ENCODE measurements at places on chromosomes 3 and 15.

DNA sequence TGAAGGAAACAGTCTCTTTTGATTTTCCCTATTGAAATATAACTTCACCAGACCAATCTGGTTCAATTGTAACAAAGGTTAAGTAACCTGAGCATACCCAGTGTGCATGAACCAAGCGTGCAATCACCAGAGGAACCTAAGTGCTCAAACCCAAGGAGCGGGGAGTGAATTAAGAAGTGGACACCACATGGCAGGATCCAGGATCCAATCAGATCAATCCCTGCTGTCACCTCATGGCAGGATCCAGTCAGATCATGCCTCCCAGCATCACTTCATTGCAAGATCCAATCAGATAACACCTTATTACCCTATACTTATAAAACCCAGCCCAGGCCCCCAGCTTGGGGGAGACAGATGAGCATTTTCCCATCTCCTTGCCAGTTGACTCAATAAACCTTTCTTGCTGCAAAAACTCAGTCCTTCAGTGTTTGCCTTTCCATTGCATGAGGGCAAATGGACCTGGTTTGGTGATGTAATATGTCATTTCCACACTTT, 38.9 kb upstream of the RNU6-1 start:
- no peak for DNase-seq
- H3K27me3 ChIP-seq, result no peaks in the 10 kb centered on the region
- peaks cover 3% of the 10 kb centered on the region for H3K36me3 ChIP-seq
- peaks cover 19% of the 10 kb centered on the region for H3K4me1 ChIP-seq
- no peak overlapping the region for H3K4me3 ChIP-seq
- H3K27ac ChIP-seq, result no peak overlapping the region

GRCh38 chr15:69386284-69386683, 27.9 kb upstream of the KIF23 start:
- no peaks in the 10 kb centered on the region for H3K27me3 ChIP-seq
- H3K4me3 ChIP-seq, result no peak overlapping the region
- no peak overlapping the region for H3K27ac ChIP-seq
- H3K4me1 ChIP-seq, result peaks cover 6% of the 10 kb centered on the region
- DNase-seq, result no peak
- H3K36me3 ChIP-seq, result no peaks in the 10 kb centered on the region

GRCh38 chr3:24683633-24684384, 189.2 kb upstream of the THRB start:
- H3K27ac ChIP-seq, result no peak overlapping the region
- H3K4me3 ChIP-seq, result no peak overlapping the region
- H3K4me1 ChIP-seq, result no peaks in the 10 kb centered on the region
- H3K36me3 ChIP-seq, result no peaks in the 10 kb centered on the region

- H3K4me3 ChIP-seq, result no peak overlapping the region
- H3K4me1 ChIP-seq, result peaks cover 20% of the 10 kb centered on the region
- H3K36me3 ChIP-seq, result peaks cover 2% of the 10 kb centered on the region
- no peaks in the 10 kb centered on the region for H3K27me3 ChIP-seq
Observed at GRCh38 chr3:37627951-37628620, 233.6 kb upstream of the CTDSPL start.

- peaks cover 66% of the 10 kb centered on the region for H3K4me1 ChIP-seq
- H3K36me3 ChIP-seq, result no peaks in the 10 kb centered on the region
- no peak for DNase-seq
Observed at GRCh38 chr3:193971261-193971751, 164.6 kb upstream of the HES1 start.

GRCh38 chr3:81716870-81717509, 44.5 kb downstream of the GBE1 start:
- no peak overlapping the region for H3K4me3 ChIP-seq
- no peaks in the 10 kb centered on the region for H3K27me3 ChIP-seq
- no peak for DNase-seq
- H3K4me1 ChIP-seq, result no peaks in the 10 kb centered on the region
- H3K27ac ChIP-seq, result peak overlapping the region; percentile 8

- H3K4me3 ChIP-seq, result peak overlapping the region; percentile 80
- no peaks in the 10 kb centered on the region for H3K27me3 ChIP-seq
- peaks cover 14% of the 10 kb centered on the region for H3K36me3 ChIP-seq
- DNase-seq, result no peak
- peak overlapping the region; percentile 86 for H3K27ac ChIP-seq
Observed at GRCh38 chr3:159844801-159845261, 143.8 kb upstream of the IL12A start.

DNA sequence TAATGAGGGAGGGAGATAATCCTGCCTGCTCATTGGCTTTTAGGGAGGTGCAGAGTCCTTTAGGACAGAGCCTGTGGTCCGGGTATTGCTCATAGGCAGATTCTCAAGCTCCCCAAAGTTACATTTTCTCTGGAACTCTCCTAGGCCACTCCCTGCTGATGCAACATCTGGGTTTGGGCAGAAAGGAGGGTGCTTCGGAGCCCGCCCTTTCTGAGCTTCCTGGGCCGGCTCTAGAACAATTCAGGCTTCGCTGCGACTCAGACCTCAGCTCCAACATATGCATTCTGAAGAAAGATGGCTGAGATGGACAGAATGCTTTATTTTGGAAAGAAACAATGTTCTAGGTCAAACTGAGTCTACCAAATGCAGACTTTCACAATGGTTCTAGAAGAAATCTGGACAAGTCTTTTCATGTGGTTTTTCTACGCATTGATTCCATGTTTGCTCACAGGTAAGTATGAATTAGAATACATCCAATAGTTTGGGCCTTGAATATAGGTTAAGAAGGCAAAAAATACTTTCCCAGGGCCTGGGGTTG, at the start of gene IL20RB:
Gene IL20RB, plus strand, starts transcription at position 233 of the 538 bp plus-strand sequence. Its CDS starts 131 bp downstream, at position 364.
- H3K4me1 ChIP-seq, result peaks cover 15% of the 10 kb centered on the region
- H3K36me3 ChIP-seq, result peaks cover 4% of the 10 kb centered on the region
- H3K4me3 ChIP-seq, result no peak within 1 kb of the TSS

- H3K36me3 ChIP-seq, result no peaks in the 10 kb centered on the region
- peaks cover 7% of the 10 kb centered on the region for H3K4me1 ChIP-seq
- H3K27me3 ChIP-seq, result no peaks in the 10 kb centered on the region
- no peak overlapping the region for H3K27ac ChIP-seq
- no peak overlapping the region for H3K4me3 ChIP-seq
Observed at GRCh38 chr3:99410789-99411311, 227.5 kb upstream of the COL8A1 start.

- H3K36me3 ChIP-seq, result no peaks in the 10 kb centered on the region
- no peaks in the 10 kb centered on the region for H3K4me1 ChIP-seq
- no peak overlapping the region for H3K27ac ChIP-seq
- no peak overlapping the region for H3K4me3 ChIP-seq
- no peaks in the 10 kb centered on the region for H3K27me3 ChIP-seq
- DNase-seq, result no peak
Observed at GRCh38 chr3:133256787-133257483, 142.9 kb upstream of the BFSP2 start.

DNA sequence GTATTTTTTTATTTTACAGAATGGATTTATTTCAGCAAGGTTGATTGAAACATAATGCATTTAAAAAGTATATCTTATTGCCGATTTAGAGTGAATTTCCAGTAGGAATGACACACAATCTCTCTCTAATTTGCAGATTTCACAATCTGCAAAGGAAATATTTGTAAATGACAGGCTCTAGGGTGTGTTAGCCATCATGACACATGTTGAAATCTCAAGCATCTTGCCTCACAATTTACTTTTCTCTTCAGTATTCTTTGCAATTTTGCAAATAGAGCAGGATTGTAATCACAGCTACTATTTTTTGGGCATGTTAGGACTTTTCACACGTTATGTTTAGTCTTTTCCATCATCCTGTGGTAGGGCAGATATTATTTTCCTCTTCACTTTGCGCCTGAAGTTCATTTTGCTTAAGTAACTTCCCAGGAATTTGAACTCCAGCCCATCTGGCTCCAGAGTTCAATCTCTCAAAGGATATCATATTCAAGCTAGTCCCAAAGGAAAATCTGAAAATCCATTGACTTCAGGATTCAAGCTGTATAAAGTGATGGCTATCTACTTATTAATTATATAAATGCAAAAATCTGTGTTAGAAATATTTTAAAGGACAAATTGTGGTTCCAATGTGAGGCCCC, 55.4 kb downstream of the ATP13A4 start:
- H3K27ac ChIP-seq, result no peak overlapping the region
- peaks cover 11% of the 10 kb centered on the region for H3K27me3 ChIP-seq
- H3K4me3 ChIP-seq, result no peak overlapping the region
- H3K36me3 ChIP-seq, result no peaks in the 10 kb centered on the region
- H3K4me1 ChIP-seq, result no peaks in the 10 kb centered on the region

- peak overlapping the region; percentile 65 for H3K27ac ChIP-seq
- H3K4me1 ChIP-seq, result peaks cover 35% of the 10 kb centered on the region
- H3K36me3 ChIP-seq, result peaks cover 3% of the 10 kb centered on the region
- peak overlapping the region; percentile 86 for H3K4me3 ChIP-seq
- DNase-seq, result no peak
Observed at GRCh38 chr15:78810003-78810361, 1.3 kb downstream of the ADAMTS7 start.

DNA sequence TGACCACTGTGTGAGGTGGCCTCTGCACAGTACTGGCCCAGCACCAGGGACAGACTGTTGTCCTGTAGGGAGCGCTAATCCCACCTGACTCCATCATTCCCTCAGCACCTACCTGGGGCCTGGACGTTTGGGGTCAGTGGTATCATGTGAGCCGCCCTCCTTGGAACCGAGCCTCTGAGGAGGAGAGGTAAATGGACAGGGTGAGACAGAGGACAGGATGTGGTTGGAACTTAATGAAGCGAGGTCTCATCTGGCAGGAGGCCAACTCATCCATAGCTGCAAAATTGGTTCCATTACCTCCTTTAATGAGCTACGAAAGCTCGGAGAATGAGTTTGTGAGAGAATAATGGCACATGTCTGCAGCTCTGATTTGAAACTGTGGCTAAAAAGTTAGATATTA, 13.9 kb downstream of the MAPKAPK3 start:
- H3K27ac ChIP-seq, result no peak overlapping the region
- H3K4me3 ChIP-seq, result no peak overlapping the region
- H3K27me3 ChIP-seq, result no peaks in the 10 kb centered on the region
- DNase-seq, result no peak
- no peaks in the 10 kb centered on the region for H3K36me3 ChIP-seq

- H3K36me3 ChIP-seq, result no peaks in the 10 kb centered on the region
- no peaks in the 10 kb centered on the region for H3K4me1 ChIP-seq
- no peak overlapping the region for H3K4me3 ChIP-seq
- H3K27ac ChIP-seq, result no peak overlapping the region
Observed at GRCh38 chr3:12932347-12932746, 91.0 kb upstream of the RPL32 start.

DNA sequence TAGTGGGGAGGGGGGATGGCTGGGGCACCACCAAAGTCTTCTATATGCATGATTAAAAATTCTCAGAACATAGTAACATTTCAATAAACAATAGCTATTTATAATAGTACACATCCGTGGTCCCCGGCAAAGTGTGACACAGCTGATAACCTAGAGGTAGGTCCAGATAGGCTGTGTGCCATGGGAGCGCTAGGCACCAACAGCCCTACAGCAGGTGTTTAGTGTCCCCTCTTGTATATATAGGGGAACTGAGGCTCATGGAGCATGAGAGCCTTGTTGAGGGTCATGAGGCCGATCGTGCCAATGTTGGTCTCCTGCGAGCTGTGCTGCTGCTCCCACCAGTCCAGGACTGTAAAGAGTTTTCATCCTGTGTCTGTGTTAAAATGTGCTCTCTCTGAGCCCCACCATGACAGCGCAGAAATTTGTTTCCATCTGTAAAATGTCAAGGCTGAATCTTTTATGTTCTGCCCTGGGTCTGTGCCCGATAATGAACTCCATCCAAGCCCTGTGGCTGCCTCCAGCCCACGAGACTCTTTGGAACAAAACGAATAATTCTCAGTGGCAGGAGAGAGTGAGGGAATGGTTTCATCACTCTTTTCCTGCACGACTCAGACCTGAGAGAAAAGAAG, 14.5 kb downstream of the TMEM158 start:
- no peak for DNase-seq
- H3K4me1 ChIP-seq, result no peaks in the 10 kb centered on the region
- no peaks in the 10 kb centered on the region for H3K36me3 ChIP-seq

DNA sequence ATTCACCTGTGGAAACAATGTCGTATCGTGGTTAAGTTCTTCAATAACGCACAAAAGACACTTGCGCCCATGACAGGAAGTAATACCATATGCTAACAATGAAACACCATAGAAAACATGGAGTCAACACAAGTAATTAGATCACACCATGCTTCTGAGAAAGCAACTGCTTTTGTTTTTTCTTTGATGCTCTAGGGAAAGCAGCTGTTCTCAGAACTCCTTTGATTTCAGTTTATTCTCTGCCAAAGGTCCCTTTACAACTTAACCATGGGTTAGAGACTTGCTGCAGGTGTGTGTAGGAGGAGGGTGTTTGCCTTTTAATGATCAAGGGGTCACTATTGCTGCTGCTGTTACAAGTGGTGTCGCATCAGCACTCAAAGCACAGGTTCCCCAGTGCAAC, 324.0 kb upstream of the SLCO3A1 start:
- DNase-seq, result no peak
- no peak overlapping the region for H3K27ac ChIP-seq
- H3K4me3 ChIP-seq, result no peak overlapping the region
- H3K4me1 ChIP-seq, result no peaks in the 10 kb centered on the region
- peaks cover 4% of the 10 kb centered on the region for H3K27me3 ChIP-seq

GRCh38 chr3:182165234-182165633, 453.5 kb downstream of the SOX2 start:
- no peak overlapping the region for H3K4me3 ChIP-seq
- no peak overlapping the region for H3K27ac ChIP-seq
- peaks cover 6% of the 10 kb centered on the region for H3K4me1 ChIP-seq
- no peaks in the 10 kb centered on the region for H3K27me3 ChIP-seq
- no peaks in the 10 kb centered on the region for H3K36me3 ChIP-seq
- DNase-seq, result no peak

DNA sequence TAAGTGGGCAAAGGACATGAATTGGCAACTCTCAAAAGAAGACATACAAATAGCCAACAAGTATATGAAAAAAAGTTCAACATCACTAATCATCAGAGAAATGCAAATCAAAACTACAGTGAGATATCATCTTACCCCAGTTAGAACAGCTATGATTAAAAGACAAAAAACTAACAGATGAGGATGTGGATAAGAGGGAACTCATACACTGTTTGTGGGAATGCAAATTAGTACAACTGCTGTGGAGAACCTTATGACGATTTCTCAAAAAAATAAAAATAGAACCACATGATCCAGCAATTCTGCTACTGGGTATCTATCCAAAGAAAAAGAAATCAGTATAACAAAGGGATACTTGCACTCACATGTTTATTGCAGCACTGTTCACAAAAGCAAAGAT, 28.6 kb downstream of the NEK10 start:
- no peak for DNase-seq
- peaks cover 7% of the 10 kb centered on the region for H3K36me3 ChIP-seq
- H3K27me3 ChIP-seq, result no peaks in the 10 kb centered on the region
- H3K27ac ChIP-seq, result no peak overlapping the region

DNA sequence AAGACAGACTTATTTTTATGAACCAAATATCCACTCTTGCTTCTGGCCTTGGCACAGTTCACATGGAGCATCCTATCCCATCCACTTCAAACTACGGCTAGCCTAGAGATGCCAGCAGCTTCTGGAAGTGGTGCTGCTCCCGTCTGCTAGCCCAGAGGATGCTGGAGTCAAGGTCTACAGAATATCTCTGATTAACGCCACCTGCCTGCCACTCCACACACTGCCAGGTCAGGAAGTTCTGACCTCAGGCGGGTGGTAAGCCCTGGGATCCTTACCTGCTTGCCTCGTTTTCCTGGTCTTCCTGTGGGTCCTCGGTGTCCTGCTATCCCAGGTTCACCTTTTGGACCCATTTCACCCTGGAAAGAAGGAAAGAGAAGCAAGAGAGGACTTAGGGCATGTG, 42.9 kb downstream of the EAF1 start:
- no peak for DNase-seq
- H3K36me3 ChIP-seq, result peaks cover 2% of the 10 kb centered on the region
- no peak overlapping the region for H3K27ac ChIP-seq
- peaks cover 4% of the 10 kb centered on the region for H3K4me1 ChIP-seq
- no peak overlapping the region for H3K4me3 ChIP-seq

- H3K27ac ChIP-seq, result no peak overlapping the region
- no peaks in the 10 kb centered on the region for H3K36me3 ChIP-seq
- no peak overlapping the region for H3K4me3 ChIP-seq
- no peak for DNase-seq
Observed at GRCh38 chr3:151462278-151462780, 1.5 kb upstream of the IGSF10 start.

Data from neural crest cell (in vitro differentiated cells).